GM23248 (cell line): ENCODE measurements at places on chromosomes 16 and 17.

- DNase-seq, result peak; percentile 59
Measured at GRCh38 chr16:49350265-49351095, 23.1 kb upstream of the C16orf78 start.

GRCh38 chr16:70726892-70727361 is 41.1 kb upstream of the MTSS2 start:
- DNase-seq, result no peak

GRCh38 chr17:76382351-76382802 is 2.0 kb upstream of the SPHK1 start:
- peak; percentile 89 for DNase-seq

DNA sequence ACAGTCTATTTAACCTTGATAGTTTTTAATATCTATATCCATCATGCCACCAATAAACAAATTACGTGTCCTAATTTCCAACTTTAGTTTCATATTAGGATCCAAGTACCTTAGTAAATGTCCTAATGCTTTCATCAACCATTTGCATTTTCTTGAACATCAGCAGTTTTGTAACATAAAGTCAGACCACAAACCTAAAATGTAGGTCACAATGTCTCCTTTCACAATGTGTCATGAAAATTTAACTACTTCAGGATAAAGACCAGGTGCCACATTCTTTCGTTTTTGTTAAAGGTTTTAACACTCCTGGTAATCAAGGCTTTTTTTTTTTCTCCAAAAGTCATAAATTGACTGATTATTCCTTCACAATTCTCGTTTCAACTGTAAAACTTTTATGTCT is 310.7 kb upstream of the PMFBP1 start:
- no peak for DNase-seq

GRCh38 chr17:78970834-78971755 is 8.6 kb downstream of the LGALS3BP start:
- DNase-seq, result peak; percentile 75

DNA sequence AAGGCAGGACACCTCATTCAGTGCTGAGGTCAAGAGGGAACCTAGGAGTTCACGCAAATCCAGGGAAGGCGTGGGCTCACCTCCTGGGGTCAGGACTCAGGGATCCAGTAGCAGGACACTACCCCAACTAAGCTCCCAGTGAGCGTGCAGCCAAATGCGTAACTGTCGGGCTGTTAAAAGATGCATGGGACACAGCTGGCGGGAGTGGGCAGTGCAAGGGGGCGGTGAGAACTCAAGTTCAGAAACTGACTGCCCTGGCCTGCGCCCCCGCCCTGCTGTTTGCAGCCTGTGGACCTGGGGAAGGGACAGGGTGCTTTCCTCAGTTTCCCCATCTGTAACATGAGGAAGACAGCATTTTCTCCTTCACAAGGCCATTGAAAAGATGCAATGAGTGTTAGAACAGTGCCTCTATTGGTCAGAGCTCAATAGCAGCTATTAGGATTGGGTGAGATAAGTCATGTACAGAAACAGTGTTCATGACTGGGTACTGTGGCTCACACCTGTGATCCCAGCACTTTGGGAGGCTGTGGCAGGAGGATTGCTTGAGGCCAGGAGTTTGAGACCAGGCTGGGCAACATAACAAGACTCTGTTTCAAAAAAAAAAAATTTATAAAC is 20.2 kb downstream of the CDIPT start:
- DNase-seq, result no peak

- DNase-seq, result no peak
Measured at GRCh38 chr16:76459111-76459510, 181.9 kb downstream of the CNTNAP4 start.

DNA sequence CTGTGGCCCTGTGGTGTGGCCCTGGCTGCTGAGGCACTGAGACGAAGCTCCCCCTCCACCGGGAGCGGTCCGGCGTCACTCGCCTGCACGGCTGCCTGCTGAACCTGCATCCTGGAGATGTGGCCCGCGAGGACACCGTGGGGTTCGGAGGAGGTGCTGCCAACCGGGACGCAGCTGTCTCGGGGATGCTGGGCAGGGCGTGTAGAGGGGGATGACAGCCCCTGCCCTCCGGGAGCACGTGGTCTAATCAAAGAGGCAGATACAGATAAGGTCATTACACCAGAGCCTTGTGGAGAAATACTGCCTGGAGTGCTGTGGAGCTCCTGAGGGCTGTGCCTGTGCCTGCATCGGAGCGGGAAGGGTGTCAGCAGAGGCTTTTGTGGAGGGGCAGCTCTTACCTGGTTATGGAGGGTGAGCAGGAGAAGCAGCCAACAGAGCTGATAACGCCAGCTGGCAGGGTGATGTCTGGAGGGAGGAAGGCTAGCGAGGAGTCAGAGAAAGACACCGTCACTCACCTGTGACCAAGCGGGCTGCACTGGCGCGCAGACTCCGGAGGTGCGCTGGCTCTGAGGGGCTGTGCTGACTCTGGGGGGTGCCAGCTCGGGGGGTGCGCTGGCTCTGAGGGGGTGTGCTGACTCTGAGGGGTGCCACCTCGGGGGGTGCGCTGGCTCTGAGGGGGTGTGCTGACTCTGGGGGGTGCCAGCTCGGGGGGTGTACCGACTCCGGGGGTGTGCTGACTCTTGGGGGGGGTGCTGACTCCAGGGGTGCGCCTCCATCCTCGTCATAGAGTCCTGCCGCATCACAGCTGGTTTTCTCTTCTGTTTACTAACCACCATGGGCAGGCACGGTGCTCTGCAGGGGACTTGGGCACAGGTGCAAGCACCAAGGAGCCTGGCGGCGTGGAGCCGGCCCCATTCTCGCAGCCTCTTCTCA is 104.7 kb upstream of the CHMP6 start:
- DNase-seq, result no peak

DNA sequence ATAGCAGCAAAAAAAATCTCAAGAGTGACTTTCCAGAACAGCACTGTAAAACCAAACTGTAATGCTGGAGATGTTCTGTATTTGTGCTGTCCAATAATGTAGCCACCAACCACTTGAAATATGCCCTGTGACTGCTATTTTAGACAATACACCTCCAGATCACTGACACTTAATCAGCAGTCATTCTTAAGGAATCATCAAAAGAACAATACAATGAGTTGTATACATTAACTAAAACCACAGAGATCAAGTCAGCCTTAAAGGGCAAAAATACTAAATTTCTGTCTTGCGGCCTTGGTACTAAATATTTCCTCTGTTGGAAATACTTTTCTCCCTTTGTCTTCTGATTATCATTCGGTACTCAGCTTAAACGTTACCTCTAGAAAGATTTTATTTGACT is 33.6 kb upstream of the ANKFY1 start:
- DNase-seq, result peak; percentile 4

GRCh38 chr16:87392821-87393679 is 914 bp downstream of the MAP1LC3B start:
- peak; percentile 80 for DNase-seq

- DNase-seq, result peak; percentile 4
Measured at GRCh38 chr17:57288773-57289121, 32.4 kb downstream of the MSI2 start.

DNA sequence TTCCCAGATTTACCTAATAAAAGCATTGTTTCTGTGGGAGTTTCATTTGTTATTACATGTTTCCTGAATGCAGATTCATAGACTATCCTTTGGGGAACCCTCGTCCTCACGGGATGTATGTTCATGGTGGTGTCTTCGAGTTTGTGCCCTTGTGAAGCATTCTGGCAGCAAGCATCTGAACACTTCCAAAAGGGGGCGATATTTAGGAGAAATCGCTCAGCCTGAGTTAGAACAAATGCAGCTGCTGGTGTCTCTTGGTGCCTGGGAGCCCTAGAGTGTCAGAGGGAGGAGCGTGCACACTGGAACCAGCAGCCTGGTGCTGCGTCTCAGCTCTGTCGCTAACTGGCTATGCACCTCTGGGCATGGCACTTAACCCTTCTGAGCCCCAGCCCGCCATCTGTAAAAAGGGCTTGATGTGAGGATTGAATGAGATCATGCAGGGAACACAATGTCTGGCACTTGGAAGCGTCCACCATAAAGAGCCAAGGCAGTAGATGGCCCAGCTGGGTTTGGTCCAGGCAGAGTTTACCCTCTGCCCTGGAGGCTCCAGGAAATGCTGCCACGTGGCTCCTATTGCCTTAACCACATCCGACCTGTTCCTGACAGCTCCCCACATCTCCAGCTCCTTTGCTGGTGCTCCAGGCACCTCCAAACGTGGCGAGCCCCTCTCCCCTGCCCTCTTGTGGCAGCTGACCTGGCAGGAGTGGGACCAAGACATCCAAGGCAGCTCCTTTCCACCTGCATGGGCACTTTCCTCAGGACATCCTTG is 25.0 kb upstream of the C16orf78 start:
- peak; percentile 6 for DNase-seq
